Sigmoid colon (tissue), 7 donors: ENCODE measurements at places on chromosomes 3 and 15. TPM values are rescaled to one million over a fixed set of nuclear protein-coding genes. Genes with fewer than 3 reads are reported as not detected.

- no peak for DNase-seq
- no peaks in the 10 kb centered on the region for H3K27me3 ChIP-seq
- no peaks in the 10 kb centered on the region for H3K4me1 ChIP-seq
- no peak overlapping the region for H3K27ac ChIP-seq
- no peaks in the 10 kb centered on the region for H3K36me3 ChIP-seq
- H3K4me3 ChIP-seq = no peak overlapping the region
Observed at GRCh38 chr3:66592016-66592761, 91.4 kb upstream of the LRIG1 start.

DNA sequence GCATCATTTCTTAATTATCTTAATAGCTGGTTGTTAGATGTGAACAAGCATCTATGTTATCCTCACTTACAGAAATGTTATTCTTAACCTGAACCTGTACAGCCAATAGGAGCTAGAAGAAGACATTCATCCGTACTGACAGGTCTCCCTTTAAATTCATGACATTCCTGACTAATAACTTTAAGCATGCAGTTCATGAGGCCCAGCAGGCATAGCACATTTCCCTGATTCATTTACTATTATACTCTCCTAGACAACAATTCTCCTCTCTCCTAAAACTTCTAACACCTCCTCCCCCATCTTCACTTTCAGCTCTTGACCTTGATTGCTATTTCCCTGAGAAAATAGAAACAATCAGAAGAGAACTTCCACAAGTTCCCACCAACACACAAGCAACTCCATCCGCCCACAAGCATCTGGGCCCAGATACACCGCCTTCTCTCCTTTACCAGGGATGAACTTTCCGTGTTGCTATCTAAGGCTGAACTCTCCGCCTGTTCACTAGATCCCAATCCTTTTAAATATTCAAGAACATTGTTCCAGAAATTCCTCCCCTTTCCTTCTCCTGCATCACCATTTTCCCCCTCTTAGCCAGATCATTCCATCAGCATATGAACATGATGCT is 62.9 kb upstream of the SPRED1 start:
- DNase-seq = no peak
- H3K27ac ChIP-seq = no peak overlapping the region
- no peak overlapping the region for H3K4me3 ChIP-seq
- H3K4me1 ChIP-seq = no peaks in the 10 kb centered on the region
- H3K27me3 ChIP-seq = no peaks in the 10 kb centered on the region
- H3K36me3 ChIP-seq = no peaks in the 10 kb centered on the region

DNA sequence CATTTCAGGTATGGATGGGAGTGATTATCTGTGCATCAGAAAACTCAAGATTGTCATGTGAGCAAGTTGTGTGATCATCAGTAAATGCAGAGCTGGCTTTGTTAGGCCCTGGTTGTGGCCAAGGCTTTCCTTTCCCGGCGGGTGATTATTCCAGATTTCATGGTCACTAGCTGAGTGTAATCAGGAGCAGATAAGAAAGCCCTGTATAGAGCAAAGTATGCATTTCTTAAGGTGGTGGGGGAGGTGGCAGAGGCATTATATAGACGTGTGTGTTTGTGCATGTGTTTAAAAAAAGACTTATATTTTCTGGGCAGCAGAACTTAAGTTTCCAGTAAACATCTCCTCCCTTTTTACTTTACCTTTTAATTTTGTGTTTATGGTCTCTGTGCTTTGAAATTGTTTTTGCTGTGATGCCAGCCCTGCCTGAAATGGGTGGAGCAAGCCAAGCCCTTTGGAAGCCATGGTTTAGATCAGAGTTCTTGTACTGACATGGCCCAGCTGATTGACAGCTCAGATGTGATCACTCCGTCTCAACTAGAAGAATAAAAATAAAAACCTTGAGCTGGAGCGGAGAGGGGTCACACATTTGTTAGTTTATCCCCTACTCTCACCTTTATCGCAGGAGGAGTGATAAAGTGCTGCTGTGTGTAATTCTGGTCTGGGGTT is 22.2 kb downstream of the SMAD3 start:
- no peaks in the 10 kb centered on the region for H3K27me3 ChIP-seq
- no peak overlapping the region for H3K4me3 ChIP-seq
- H3K27ac ChIP-seq = no peak overlapping the region
- H3K4me1 ChIP-seq = peaks cover 74% of the 10 kb centered on the region

DNA sequence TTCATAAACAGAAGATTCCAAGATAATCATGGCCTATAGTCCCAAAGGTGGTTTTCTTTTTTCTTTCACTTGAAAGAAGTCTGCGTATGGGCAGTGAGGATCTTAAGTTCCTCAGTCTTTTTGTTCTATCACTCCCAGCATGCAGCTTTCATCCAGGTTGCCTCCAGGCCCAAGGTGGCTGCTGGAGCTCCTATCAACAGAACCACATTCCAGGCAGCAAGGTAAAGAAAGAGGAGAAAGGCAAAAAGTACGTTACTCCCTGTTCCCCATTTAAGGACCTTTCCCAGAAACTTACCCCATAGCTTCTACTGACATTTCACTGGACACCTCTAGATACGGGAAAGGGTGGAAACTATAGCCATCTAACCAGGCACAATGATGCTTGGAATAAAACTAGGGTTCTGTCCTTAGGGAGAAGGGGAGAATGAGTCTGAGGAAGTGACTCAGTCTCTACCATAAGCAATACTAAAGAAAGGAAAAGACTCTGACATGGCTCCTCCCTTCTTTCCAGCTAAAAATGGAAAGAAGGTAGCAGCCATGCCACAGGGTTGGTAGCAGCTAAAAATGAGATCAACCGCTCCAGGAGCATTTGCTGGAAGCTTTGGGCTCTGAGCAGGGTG is 313.9 kb upstream of the NR2E3 start:
- no peak overlapping the region for H3K27ac ChIP-seq
- H3K4me1 ChIP-seq = no peaks in the 10 kb centered on the region
- no peaks in the 10 kb centered on the region for H3K27me3 ChIP-seq
- no peaks in the 10 kb centered on the region for H3K36me3 ChIP-seq
- no peak for DNase-seq

- no peak overlapping the region for H3K4me3 ChIP-seq
- H3K27ac ChIP-seq = no peak overlapping the region
- H3K36me3 ChIP-seq = peaks cover 55% of the 10 kb centered on the region
- no peaks in the 10 kb centered on the region for H3K27me3 ChIP-seq
Observed at GRCh38 chr15:52331490-52332240, 36.1 kb upstream of the MYO5C start.

GRCh38 chr15:58690703-58691102 is 58.8 kb downstream of the ADAM10 start:
- no peak overlapping the region for H3K4me3 ChIP-seq
- no peak overlapping the region for H3K27ac ChIP-seq
- H3K4me1 ChIP-seq = no peaks in the 10 kb centered on the region
- no peaks in the 10 kb centered on the region for H3K36me3 ChIP-seq
- no peaks in the 10 kb centered on the region for H3K27me3 ChIP-seq

The PLA2G4D gene
- total RNA-seq = 0.28 TPM

The RPP25 gene
- total RNA-seq = 4.6 TPM
